Activated naive CD8-positive, alpha-beta T cell treated with anti-CD3 and anti-CD28 coated beads, Interleukin-2, amount 10 ng/mL, durations not matched to agents 7 days and 5 days (primary cell): ENCODE measurements at places on chromosomes 2 and 18. TPM values are rescaled to one million over a fixed set of nuclear protein-coding genes. Genes with fewer than 3 reads are reported as not detected.

DNA sequence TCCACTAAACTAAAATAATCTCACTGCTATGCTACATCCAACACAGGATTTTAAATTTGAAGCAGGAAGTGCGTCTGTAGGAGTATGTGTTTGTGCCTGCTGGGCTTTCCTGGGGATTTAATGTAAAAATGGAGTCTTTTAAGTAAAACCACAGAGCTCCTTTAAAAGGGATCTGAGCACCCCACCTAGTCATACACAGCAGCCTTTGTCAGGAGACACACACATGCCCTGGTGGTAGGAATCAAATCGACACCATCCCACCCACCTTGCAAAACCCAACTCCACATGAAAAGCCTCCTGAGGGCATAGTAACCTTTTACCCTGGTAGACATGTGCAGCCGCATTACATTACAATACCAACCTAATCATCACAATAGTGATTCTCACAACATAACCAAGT lies 29.1 kb downstream of the UXS1 start:
- DNase-seq, result no peak

DNA sequence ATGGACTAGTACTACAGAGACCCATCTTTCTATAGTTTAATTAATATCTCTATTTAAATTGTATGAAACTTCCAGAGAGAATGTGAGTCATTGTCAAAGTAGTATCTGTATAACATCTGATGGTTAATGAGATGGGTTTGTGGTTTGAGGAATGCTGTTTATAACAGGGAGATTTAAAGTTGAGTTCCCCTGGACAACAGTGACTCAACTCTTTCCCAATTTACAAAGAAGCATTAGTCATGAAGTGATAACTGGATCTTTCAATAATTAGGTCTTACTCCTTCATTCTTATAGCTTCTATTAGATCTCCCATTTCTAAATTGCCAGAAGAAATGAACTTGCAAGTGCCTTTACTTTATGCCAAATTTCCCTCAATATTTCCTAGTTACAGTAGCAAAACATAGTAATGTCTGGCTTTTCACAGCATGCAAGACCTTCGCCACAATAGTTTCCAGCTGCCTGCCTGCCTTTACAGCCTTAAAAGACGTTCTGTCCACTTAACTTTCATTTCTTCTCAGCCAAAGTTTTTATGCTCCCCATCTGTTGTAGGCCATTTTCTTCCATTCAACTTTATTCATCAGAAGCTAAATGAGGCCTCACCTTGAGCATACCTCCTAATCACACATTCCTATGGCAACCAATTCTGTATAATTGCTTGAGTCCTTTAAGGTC lies 47.7 kb upstream of the WDR75 start:
- no peak for DNase-seq

DNA sequence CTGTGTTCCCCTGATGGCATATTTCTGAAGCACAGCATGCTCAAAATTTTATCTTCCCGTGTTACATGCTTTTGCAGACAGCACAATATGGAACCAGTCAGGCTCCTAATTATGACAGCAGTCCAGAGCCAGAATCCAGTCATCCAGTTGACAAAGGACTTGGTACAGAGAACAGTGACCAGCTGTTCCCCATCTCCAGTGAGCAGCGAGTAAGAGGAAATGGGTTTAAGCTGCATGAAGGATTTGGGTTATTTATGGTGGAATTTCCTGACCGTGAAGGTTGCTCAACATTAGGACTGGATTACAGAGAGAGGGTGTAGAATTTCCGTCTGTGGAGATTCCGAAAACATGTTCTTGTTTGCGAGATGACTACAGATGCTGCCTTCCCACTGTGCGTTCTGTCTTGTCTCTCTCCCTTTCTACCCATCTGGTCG lies 24.4 kb downstream of the SGPP2 start:
- DNase-seq, result no peak

DNA sequence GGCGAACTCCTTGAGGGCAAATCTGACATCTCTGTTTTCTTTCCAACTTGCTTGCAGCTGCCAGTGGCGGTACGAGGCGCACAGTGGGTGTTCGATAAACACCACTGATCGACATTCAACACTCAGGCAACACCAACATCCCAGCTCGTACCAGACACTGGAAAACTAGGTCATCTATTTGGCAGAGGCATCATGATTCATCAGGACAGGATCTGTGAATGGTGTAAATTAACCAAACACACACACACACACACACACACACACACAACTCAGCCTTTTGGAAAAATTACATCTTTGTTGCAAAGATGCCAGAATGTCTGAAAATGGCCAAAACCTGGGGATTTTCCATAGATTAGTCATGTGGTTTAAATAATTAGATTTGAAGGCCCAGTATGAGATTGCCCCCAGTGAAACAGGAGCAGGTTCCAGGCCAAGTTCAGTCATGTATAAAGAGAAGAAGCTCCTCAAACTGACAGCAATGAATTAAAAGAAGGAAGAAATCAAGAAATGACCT lies 150.5 kb upstream of the NCKAP5 start:
- no peak for DNase-seq

- no peak for DNase-seq
Observed at GRCh38 chr2:65464604-65465003, 32.2 kb upstream of the SPRED2 start.

DNA sequence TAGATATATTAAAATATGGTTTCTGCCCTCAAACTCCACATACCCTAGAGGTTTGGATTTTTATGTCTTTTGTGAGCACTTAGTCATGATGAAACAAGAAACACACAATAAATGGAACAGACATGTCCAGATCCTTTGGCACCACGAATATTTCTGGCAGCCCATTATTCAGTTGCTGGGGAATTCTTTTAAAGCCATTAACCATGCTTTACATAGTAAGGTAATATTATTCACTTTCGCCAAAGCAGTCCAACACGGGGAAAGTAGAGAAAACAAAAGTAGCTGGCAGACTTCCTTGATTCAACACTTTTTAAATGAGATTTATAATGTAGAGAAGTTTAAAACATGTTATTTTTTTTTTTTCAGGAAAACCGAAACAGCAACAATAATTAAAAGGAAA lies 235.4 kb downstream of the PIEZO2 start:
- DNase-seq, result no peak

DNA sequence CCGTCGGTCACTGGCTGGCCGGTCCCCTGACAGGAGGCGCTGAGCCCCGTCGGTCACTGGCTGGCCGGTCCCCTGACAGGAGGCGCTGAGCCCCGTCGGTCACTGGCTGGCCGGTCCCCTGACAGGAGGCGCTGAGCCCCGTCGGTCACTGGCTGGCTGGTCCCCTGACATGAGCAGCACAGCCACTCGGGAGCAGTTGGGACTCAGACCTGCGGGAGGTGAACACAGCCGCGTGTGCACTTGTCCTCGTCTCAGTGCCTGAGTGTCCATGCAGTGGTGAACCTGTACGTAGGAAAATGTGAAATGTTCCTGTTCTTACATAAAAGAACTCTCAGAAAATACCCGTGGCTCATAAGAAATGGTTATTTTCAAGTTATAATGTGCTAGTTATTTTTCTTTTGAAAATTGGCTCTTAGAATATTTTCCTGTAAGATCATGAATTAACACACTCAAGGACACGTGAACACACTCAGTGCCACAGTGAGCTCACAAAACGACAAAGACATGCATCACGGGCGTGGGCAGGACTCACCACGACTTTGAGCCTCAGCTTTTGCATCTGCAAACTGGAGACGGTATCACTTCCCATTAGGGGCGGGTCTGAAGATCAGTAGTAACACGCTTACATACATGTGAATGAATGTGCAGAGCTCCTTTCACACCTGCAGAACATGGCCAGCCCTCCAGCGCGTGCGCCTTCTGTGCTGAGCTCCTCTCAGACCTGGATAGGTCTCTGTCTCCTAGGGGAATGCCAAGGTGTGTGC lies 21.1 kb upstream of the NFATC1 start:
- DNase-seq, result no peak

DNA sequence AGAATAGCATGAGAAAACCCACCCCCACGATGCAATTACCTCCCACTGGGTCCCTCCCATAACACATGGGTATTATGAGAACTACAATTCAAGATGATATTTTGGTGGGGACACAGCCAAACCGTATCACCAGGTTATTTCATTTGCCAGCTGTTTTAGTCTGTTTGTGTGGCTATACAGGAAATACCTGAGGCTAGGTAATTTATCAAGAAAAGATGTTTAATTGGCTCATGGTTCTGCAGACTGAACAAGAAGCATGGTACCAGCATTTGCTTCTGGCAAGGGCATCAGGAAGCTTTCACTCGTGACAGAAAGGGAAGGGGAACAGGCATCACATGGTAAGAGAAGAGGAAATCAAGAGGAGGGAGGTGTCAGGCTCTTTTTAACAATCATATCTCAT lies 329.2 kb downstream of the GULP1 start:
- DNase-seq, result no peak

DNA sequence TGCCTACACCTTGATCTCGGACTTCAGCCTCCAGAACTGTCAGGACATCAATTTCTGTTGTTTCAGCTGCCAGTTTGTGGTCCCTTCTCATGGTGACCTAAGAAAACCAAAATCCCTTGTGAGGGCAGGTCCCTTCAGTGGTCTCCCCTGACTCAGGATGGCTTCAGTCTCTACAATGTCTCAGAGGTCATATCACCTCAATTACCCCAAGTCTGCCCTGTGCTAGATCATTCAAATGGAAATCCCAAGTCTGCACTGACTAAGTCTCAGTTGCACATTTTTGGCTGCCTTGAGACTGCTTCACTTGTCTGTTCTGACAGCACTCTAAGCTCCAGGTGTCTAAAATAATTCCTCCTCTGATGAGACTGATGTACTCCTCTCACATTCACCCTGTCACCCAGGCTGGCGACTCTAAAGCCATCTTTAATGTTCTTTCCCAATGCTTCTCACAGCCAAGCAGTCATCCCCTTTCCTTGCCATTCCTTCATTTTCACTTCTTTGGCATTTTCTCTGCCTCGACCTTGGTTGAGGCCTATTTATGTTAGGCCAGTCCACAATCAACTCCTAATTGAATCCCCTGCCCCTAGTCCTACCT lies 470.8 kb downstream of the DLGAP1 start:
- no peak for DNase-seq

DNA sequence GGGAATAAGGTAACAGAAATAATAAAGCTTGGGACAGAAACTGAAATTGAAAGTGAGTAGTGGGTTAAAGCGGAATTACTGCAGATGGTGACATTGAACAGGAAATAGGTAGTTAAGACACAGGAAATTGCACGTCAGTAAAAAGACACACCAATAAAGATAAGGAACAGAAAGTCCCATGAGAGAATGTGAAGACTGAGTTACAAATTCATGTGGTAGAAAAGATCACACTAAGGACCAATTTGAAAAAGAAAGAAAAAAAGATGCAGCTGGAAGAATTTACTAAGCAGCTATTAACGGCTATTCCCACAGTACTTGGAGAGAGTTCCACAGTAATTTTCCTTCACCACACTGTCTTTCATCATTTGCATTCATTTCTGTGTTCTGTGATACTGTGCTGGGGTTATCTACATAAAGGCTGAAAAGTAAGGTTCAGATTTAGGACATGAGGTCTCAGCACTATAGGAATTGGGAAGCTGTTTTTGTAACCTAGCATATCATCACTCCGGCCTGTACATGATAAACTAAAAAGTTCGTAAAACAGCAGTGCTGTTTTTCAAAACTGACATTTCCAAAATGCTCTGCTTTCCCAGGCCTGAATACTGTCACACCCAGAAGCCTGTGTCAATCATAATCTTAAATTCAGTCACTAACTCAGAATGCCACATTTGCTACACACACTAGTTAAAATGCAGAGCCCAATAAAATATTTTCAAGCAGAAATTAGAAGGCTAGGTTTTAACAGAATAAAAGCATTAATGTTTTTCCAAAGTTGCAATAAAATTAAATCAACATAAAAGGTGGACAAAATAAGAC lies 42.9 kb downstream of the SRBD1 start:
- DNase-seq, result no peak

DNA sequence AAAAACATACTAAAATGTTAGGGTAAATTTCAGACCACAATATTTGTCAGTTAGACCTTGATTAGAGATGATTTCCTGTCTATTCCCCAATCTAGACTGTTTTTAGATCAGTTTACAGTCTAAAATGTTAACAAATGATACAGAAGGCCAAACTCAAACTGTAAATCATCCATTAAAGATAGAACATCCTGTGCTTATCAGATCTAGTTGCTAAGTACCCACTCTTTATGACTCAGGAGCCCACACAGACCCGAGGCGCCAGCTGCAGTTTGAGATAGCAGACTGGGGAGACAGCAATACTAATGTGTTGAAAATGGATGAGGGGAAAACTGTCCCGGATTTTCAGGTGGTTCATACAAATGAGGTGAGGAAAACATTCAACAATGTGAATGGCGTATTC lies 113.3 kb downstream of the SCG2 start:
- no peak for DNase-seq

GRCh38 chr2:212135739-212136138 lies 402.9 kb downstream of the ERBB4 start:
- DNase-seq, result no peak

DNA sequence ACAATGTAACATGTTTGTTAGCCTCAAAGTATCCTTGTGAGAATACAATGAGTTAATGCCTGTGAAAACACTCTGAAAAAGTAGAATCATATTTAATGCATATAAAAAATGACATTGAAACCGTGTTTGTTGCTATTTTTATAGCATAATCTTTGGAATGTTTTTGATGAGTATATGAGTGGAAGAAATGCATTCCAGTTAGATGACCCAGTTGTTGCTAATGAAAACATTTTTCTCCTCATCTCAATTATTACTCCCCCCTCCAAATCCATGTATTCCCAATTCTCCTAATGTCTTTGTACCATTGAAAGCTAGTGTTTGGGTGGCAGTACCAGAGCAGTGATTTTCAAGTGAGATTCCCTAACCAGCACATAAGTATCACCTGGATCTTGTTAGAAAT lies 67.1 kb upstream of the DSEL start:
- DNase-seq, result no peak

DNA sequence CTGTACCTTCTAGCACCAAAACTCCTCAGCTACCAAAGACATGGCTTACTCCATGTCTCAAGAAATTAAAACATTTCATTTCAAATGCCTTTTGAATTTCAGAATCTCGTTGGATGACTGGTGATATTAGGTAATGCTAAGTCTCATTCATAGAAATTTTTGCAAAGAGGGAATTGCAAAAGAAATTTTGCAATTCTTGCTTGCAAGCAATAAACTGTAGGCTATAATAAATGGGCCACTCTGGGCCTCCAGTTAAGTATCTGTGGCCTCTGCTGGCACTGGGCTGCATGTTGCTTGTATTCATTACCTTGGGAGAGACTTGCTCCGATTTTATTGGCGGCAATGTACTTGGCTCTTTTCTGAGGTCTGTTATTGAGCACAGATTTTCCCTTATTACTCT lies 2.8 kb upstream of the LCLAT1 start:
- no peak for DNase-seq

MTIF2 gene
- 24.1 TPM for total RNA-seq

MYO3B gene
- total RNA-seq, result 0.11 TPM

ARL4C gene
- total RNA-seq, result 214 TPM
